ENCODE measurements at places on chromosomes 16 and 17.

GRCh38 chr16:6636457-6636856 is 696.2 kb upstream of the RBFOX1 start:
- no peak for DNase-seq

DNA sequence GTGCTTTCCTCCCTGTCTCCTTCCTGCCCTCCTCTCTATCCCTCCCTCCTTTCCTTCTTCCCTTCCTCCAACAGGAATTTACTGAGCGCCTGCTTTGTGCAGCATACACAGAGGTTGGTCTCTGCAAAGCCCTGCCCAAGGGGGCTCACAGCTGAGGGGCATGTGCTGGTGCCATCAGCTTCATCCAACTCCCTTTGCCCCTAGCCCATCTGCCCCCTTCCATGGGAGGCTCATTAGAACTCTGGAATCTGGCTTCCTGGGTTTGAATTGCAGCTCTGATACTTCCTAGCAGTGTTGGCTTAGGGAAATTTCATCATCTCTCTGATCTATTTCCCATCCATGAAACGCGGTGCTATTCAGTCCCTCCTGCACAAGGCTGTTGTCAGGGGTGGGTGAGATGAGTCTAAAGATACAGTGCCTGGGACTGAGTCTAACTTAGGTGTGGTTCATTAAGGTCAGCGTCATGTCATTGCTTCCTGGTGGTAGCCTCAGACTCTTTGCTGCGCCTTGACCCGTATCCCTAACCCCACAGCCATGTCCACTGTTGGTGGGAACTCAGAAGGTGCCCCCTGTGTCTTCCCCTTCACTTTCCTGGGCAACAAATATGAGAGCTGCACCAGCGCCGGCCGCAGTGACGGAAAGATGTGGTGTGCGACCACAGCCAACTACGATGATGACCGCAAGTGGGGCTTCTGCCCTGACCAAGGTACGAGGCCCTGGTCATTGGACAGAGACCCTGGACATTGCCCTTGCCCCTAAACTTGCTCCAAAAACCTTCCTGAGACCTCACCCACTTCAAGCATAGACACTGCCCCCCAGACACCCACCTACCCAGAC is 10.3 kb downstream of the MMP2 start:
- no peak for DNase-seq

DNA sequence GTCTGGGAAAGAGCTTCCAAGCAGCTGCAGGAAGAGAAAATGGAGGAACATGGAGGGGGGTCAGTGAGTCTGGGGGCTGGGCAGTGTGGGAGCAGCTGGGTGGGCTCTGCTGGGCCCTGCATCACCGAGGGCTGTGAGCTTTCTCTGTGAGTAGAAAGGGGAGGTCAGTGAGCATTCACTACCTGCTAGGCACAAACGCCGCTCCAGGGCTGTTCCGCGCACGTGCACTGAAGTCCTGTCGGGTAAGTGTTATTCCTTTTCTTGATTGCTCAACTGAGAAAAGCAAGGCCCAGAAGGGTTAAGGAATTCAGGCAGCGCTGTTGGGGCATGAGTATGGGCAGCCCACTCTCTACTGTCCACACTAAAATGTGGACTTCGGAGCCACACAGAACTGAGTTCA is 4.7 kb downstream of the CACNG5 start:
- no peak for DNase-seq

GRCh38 chr16:49027420-49027819 is 254.2 kb downstream of the CBLN1 start:
- DNase-seq, result no peak

GRCh38 chr16:79997257-79997656 is 396.7 kb upstream of the MAF start:
- DNase-seq, result no peak

DNA sequence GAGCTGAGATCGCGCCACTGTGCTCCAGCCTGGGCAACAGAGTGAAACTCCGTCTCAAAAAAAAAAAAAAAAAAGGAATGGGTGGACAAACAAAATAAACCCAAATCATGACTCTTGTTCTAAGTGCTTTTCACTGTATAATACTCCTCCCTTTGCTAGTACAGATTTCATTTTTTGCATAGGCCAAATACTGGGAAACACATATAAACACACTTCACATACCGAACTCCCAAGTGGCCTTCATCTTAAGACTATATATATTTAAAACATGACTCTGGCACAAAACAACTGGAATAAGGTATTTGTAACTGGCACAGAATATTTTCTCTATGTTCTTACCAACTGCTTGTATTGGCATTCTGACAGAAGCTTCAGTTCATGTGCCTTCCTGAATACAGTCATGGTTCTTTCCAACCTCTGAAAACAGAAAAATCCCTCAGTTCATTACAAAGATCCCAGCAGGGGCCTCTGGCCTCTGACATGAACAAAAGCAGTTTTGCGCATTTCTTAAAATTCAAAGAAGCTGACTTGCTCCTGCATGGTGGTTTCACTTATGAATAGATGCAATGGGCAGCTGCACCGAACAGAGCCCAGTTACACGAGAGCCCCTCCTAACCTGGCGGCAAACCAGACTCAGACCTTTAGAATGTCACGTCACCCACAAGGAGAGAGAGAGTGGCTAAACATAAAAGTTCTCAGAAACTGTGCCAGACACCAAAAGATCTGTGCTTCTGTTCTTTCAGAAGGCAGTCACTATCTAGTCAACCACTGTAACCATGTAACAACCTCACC is 19.1 kb upstream of the COPRS start:
- DNase-seq, result no peak

DNA sequence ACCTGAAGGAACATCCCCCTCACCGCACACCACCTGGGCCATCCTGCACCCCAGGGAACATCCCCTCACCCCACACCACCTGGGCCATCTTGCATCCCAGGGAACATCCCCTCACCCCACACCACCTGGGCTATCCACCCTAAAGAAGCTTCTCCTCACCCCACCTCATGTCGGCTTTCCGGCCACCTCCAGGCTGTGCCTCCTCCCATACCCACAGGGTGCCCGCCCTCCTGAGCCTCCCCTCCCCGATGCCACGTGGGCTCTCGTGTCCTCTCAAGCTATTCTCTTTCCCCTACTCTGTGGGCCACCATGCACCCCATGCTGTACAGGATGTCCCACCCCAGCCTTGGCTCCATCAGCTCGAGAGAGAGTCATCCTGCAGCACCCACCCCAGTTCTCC is 18.0 kb downstream of the MYLK3 start:
- DNase-seq, result no peak

GRCh38 chr16:51155199-51155607 is 4.1 kb upstream of the SALL1 start:
- DNase-seq, result no peak

DNA sequence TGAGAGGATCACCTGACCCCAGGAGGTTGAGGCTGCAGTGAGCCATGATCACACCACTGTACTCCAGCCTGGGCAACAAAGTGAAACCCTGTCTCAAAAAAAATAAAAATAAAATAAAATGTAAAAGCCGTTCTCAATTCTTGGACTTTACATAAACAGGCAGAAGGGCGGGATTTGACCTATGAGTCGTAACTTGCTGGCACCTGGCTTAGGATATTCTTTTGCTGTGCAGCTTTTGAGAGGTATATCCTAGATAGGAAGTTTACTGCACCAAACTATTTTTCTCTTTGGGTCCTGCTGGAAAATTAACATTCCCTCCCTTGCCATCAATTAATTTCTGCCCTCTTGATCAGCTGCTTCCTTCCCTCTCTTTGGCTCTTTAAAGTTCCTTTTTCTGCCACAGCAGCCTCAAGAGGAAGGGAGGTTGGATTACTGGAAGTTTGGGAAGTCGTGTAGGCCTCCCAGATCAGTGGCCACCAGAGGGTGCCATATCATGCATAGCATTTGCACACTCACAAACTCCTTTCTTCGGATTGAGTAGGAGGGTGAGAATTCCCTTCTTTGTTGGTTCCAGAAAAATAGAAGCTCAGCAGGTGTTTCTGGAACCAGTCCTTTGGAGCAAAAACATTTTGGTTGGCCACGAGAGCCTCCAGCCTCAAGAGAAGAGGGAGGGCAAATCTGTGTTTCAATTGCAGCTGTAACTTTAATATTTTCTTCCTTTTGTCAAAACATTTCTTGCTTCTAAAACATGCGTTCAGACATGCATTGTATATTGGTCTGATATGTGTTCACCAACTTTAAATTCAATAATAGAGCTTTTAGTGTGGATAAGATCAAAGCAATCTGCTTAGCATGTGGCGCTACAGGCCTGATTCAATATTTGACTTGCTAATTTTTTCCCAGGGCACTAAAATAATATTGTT is 147.3 kb downstream of the CCDC182 start:
- DNase-seq, result no peak

DNA sequence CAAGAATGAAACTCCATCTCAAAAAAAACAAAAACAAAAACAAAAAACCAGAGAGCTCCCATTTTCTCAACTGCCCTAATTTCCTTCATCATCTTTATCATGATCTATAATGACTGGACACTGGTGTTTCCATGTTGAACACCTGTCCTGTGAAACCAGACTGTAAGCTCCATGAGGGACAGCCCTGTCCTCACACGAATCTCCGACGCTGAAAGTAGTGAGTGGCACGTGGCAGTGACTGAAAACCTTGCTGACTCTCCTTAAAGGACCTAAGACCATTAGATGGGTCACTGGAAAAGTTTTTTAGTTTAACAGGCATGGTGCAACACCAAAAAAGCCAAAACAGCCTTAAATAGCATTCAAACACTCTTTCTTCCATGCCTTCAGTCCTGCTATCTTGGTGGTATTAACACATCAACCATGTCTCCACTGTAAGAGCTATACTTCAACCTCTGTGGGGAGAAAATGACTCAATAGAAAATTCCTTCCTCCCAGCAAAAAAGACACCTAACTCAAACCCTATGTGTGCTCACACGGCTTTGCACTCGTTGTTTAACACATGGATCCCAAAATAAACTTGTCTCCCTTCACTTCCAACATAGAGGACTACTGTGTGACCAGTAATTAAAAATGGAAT is 8.3 kb downstream of the AXIN2 start:
- DNase-seq, result no peak

GRCh38 chr17:61158376-61158775 is 241.3 kb upstream of the TBX2 start:
- DNase-seq, result no peak

DNA sequence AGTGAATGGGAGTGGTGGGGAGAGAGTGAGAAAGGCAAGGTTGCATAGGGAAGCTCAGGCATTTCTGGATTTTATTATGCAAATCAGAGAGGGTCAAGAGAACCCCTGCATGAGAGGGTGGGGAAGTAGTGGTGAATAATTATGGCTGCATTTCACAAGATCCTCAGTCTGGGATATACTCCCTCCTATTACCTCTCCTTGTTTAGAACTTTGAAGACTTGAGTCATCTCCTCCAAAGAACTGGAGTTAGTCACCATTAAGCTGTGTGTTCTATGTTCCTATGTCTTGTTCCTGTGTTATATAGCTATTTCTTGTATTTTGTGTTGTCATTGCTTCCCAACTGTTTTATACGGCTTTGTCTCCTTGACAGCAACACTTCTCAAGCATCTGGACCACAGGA is 18.4 kb downstream of the SOX9 start:
- no peak for DNase-seq

DNA sequence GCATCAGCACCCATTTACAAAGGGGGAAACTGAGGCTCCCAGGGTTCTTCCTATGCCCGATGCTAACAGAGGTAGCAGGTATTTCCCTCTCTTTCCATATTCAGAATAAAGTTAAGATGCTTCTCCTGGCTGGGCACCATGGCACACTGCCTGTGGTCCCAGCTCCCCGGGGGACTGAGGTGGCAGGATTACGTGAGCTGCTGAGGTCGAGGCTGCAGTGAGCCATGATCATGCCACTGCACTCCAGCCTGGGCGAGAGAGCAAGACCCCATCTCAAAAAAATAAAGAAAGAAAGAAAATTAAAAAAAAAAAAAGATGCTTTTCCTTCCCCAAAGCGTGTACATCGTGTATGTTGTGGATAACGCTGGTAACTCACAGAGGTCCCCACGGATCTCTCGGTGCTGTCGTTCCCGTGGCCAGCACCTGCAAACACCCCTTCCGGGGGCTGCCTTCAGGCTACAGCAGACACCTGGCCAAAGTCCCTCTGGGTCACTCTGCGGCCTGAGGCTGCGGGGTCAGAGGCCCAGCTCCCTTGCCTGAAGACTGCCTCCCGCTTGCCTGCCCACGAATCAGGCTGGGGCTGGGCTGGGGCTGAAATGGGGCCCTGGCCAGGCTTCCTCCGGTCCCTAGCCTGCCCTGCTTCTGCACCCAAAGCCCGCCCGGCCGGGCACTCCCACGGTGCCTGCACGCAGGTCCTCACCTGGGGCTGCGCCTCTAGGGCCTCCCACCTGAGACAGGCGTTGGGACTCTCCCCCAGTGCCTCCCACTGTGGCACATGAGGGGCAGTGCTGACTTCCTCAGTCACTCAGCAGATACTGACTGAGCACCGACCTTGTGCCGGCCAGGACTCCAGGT is 63.1 kb downstream of the ZDHHC7 start:
- no peak for DNase-seq

DNA sequence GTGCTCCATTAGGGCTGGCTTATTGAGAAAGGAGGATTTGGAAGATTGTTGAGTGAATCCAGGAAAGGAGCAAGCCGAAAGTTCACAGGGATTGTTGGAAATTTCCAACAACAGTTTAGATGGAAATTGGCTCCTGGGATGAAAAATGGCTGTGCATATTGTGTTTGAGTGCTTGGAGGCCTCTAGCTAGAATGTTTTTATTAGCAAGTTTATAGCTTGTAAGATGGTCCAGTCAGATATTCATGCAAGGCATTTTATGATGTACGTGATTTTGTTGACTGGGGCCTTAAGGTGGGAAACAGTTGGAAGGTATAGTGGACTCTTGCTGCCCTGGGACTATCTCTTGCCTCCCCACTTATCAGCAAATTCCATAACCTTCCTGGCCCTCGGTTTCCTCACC is 216.7 kb downstream of the PRKCA start:
- DNase-seq, result no peak

GRCh38 chr17:75338335-75338734 is 49.1 kb upstream of the SLC25A19 start:
- DNase-seq, result no peak

- DNase-seq, result no peak
Observed at GRCh38 chr16:88784856-88785105, 239 bp downstream of the PIEZO1 start.

DNA sequence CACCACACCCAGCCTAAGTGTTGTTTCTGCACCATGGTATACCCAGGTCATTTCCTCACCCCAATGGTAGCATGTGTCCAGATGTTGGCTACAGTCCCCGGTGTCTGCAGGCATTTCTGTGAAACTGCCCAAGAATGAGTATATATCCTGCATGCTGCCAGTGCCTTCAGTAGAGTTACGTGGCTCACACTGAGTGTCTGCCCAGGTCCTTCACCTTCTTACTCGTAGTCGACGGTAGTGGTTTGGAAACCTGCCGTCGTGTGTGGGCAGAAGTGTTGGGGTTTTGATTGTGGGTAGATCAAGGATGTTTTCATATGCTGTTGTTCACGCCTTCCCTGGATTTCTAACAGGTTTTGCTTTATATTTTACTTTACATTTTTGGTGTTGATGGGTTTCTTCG is 16.8 kb downstream of the TCF25 start:
- no peak for DNase-seq

- no peak for DNase-seq
Observed at GRCh38 chr17:31696703-31697325, 162.2 kb downstream of the COPRS start.

Measured in urinary bladder (tissue), 4 donors.